ENCODE measurements at places on chromosomes 16 and 17.

- DNase-seq, result no peak
These were observed 37.7 kb upstream of the TOX3 start for GRCh38 chr16:52584354-52585320.

GRCh38 chr16:20952139-20952920, 51.8 kb downstream of the LYRM1 start:
- DNase-seq, result no peak

DNA sequence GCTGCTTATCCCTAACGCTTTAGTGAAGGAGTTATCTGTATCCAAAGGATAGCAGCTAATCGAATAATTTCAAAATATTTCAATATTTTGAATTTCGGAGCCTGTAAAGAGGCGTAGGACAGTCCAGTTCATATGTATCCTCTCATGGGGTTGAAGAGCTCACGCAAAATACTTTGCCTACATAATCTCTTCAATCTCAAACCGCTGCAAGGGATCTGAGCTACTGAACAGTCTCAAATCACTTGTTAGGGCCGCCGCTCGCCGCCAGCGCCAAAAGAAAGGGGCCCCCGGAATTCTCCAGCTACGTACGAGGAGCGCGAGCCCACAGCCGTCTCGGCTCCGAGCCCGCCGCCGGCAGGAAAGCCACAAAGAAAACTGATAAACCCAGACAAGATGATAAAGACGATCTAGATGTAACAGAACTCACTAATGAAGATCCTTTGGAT, 601 bp upstream of the RFWD3 start:
- peak; percentile 37 for DNase-seq

GRCh38 chr17:152860-153420, 15.6 kb downstream of the SCGB1C2 start:
- no peak for DNase-seq

GRCh38 chr16:62475573-62475972, 439.3 kb upstream of the CDH8 start:
- DNase-seq, result no peak

- no peak for DNase-seq
These were observed 34.9 kb downstream of the CHD9 start for GRCh38 chr16:53089434-53090285.

GRCh38 chr16:745739-746138, 4.9 kb upstream of the CIAO3 start:
- DNase-seq, result no peak

DNA sequence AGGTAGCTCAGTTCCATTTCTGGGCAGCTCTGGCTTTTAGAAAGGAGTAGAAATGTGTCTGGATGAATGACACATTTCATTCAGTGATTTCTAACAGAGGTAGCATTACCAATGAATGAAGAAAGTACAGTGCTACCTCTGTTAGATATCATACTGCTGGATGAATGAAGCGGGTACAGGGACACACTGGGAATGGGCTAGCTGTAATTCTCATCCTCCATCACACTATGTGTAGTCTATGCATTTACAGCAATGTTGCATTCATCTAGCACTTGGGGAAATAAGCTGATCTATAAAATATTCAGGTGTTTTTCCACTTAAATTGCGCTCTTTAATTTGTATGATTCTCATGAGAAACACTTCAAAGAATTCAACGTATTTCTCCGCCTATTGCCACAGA, 158.3 kb upstream of the IRX5 start:
- no peak for DNase-seq

- no peak for DNase-seq
These were observed 300.6 kb downstream of the SOX9 start for GRCh38 chr17:72421128-72422092.

GRCh38 chr16:63315229-63315628, 1279.0 kb upstream of the CDH8 start:
- no peak for DNase-seq

- DNase-seq, result no peak
These were observed 6.4 kb upstream of the FOXJ1 start for GRCh38 chr17:76147211-76148014.

- no peak for DNase-seq
These were observed 18.8 kb downstream of the TBX2 start for GRCh38 chr17:61418449-61418848.

- no peak for DNase-seq
These were observed 534 bp downstream of the GPATCH8 start for GRCh38 chr17:44502598-44503146.

DNA sequence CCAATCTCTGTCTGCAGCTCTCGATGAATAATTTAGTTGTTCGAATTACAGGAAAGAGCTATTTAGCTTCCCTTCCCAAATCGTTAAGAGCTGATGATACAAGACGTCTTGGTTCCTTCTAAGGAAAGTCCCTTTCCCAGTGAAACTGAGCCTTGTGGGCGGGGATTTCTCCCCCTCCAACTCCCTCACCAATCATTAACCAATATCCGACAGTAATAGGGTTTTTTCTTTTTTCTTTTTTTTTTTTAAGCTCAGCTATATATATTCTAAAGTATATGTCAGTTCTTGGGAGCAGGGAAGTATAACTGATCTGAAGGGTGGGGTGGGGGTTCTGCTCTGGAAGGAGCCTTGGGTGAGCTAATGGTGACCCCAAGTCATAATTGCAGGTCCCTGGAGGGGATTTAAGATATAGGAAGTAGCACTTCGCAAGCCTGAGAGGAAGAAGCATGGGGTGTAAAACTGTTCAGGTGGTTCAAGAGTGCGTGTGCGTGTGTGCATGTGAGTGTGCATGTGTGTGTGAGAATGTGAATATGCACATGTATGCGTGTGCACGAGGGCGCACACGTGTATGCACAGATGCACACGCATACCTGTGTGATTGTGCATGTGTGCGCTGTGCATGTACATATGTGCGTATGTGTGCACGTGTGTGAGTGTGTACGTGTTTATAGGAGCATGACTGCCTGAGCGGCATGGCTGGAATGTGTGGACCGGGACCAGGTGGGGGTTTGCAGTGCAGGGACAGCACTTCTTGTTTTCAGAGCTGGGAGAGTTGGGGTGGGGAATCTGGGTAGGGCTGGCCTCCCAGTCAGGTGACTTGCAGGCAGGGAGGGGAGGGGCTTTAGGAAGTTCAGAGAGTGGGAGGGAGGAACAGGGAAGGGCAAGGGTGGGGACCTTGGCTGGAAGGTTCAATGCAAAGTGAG, 42.7 kb downstream of the SOCS3 start:
- no peak for DNase-seq

- no peak for DNase-seq
These were observed 137.9 kb upstream of the CACNG3 start for GRCh38 chr16:24118126-24118821.

DNA sequence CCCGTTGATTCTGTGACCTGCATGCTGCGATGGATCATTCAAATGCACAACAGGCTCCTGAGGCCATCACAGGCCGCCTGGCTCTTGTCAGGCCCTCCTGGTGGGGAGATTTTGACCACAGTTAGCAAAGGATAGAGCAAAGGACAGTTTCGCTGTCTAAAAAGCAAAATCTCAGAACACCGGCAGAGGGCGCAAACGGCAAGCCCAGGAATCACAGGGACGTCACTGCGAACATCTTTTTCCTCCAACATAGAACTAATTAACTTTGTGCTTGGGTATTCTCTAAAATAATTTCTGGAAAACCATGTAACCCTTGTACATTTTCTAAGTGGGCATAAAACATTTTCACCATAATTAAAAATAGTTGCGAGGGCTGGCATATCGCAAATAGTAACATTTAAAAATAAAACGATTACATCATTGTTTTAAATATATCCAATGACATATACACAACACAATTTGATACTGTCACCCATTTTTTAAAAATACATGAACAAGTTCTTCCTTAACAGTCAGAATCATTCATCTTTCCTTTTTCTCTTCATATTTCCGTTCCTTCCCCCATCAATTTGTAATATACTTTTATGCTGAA, 19.7 kb upstream of the SLC47A1 start:
- DNase-seq, result peak; percentile 76

DNA sequence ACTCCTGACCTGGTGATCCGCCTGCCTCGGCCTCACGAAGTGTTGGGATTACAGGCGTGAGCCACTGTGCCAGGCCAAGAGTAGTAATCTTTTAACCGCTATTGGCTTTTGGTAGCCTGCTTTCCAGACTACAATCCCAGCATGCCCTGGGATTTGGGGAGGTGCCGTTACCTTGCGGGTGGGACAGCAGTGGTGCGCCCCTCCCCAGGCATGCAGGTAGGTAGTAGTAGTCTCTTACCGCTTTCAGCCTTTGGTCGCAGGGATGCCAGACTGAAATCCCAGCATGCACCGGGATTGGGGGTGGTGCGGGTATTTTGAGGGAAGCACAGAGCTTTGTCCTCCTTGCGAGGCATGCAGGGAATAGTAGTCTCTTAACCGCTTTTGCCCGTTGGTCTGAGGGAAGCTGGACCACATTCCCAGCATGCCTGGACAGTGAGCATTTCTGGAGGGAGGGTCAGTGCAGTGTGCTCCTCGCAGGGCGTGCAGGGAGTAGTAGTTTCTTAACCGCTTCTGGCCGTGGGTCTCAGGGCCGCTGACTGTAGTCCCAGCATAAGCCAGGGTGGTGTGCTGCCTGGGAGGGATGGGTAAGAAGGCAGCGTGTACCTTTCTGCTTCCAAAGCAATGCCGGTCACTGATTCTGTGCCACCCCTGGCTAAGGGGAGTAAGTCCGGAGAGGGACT, 1686.8 kb downstream of the TP53TG3F start:
- DNase-seq, result no peak

DNA sequence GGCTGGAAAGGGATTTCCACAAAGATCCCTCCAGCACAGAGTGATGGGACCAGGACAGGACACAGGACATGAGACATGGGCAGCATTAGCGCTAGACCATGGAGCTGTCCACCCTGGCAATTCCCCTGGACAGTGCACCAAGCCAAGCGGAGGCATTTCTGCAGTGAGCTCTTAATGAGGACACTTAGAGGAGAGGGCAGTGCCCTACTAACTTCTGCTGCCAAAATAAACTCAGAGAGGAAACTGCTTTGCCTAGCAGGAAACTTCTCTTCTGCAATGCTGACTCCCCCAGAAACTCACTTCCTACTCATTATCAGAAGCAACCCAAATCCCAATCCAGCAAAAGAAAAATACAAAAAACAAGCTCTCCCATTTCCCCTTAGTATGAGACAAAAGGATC, 119.2 kb downstream of the HS3ST2 start:
- no peak for DNase-seq

GRCh38 chr17:39551879-39552278, 55.8 kb downstream of the NEUROD2 start:
- no peak for DNase-seq

GRCh38 chr17:81543756-81544155, 8.4 kb downstream of the FAAP100 start:
- no peak for DNase-seq

- DNase-seq, result no peak
These were observed 176.4 kb upstream of the KCNJ16 start for GRCh38 chr17:69898601-69899000.

GRCh38 chr17:48471817-48472410, 41.9 kb upstream of the SKAP1 start:
- DNase-seq, result no peak

- DNase-seq, result no peak
These were observed 358 bp upstream of the ARHGDIG start for GRCh38 chr16:280005-280460.

DNA sequence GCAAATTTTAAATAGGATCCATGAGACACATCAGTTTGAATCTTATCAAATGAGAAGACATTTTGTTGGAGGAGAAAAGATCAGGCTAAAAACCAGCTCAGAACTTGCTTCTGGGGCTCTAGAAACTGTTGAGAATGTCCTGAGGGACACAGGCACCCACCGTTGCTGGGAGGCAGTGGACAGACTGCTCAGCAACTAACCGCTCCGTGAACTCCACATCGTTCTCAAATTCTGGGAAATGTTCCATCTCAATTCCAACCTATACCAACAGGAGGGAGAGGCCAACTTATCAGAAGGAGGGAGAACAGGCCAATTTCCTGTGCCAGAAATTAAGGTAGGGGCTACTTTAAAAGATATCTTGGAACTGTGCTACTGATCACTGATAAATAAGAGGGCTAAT, 8.3 kb downstream of the TAT start:
- DNase-seq, result no peak

- DNase-seq, result no peak
These were observed 110.0 kb downstream of the N4BP1 start for GRCh38 chr16:48499923-48500381.

GRCh38 chr17:1511756-1512321, 4.6 kb downstream of the INPP5K start:
- no peak for DNase-seq

GRCh38 chr17:50593321-50593720, 32.8 kb downstream of the CACNA1G start:
- DNase-seq, result no peak

DNA sequence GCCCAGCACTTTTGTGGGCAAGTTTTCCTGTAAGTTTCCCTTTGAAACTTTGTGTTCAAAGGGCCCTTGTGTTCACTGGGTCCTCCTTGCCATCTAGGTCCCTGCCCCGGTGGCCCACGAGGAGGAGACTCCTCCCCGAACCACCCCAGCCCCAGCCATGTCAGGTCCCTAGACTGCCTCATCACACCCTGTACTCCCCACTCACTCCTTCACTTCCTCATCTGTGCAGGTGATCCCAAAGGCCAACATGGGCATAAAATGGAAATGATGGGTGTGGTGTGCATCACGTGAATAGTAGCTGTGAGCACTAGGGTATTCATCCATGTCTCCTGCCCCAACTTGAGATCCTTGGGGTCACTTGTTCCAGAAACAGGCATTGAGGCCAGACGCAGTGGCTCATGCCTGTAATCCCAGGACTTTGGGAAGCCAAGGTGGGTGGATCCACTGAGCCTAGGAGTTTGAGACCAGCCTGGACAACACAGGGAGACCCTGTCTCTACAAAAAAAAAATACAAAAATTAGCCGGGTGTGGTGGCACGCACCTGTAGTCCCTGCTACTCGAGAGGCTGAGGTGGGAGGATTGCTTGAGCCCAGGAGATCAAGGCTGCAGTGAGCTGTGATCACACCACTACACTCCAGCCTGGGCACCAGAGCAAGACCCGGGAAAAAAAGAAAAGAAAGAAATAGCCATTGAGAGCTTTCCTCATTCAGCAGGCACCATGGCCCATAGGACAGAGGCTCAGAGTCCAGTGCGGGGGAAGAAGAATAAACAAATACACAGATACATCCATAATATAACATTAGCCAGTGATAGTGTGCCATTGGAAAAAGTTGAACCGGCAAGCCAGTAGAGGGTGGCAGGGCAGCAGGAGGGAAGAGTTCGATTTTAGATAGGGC, 74.5 kb downstream of the KATNIP start:
- DNase-seq, result no peak

GRCh38 chr17:3894911-3895343, 2.1 kb upstream of the CAMKK1 start:
- DNase-seq, result no peak

- peak; percentile 91 for DNase-seq
These were observed at the start of gene TPPP3 for GRCh38 chr16:67393111-67393787. Gene TPPP3, minus strand, starts transcription at chr16:67393498. Its CDS starts 2,387 bp downstream, at chr16:67391111.

- DNase-seq, result no peak
These were observed 179.9 kb downstream of the SEC14L1 start for GRCh38 chr17:77320485-77321256.
